ENCODE measurements at places on chromosomes 12 and 14.

GRCh38 chr12:1279050-1279449, 288.0 kb downstream of the ERC1 start:
- DNase-seq, result no peak

- DNase-seq, result no peak
These were observed 1.2 kb upstream of the LRP1-AS start for GRCh38 chr12:57148469-57149244.

- DNase-seq, result no peak
These were observed 12.4 kb upstream of the ARF6 start for GRCh38 chr14:49880267-49881064.

DNA sequence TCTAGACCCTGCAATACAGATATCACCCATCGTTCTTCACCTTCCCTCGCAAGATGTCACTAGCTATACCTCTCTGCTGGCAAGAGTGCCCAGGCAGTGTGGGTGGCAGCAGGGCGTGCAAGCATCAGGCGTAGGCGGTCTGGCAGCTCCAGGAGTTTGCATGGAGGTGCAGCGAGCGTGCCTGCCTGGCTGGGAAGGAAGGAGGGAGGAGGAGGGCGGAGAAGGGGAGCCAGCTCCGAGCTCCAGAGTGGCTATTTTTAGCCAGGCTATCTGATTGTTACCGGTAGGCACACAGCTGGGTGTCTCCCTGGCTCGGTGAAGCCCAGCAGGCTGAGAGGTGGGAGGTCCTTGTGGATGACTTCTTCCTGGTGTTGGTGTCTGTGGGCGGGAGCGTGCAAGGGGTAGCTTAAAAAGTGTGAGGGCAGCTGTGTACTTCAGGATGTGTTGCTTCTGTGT, 6.2 kb downstream of the FOXJ2 start:
- peak; percentile 73 for DNase-seq

DNA sequence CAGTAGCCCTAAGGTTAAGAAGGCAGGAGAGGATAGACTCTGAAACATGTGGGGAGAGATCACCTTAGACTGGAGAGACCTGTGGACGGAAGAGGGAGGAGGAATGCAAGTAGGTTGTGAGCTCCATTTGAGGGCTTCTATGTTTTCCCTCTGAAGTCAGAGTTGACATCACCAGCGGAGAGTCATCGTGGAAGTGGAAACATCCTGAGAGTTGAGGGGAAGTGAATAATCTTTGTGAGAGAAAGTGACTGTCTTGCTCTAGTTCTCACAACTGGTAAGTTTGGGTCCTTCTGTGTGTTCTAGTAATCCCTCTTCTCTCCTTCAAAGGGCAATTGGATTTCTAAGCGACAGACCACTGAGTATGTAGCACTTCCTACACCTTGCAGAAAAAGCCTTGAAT, 103.6 kb upstream of the CCND2 start:
- DNase-seq, result no peak

GRCh38 chr14:57319636-57320192, 50.9 kb downstream of the AP5M1 start:
- no peak for DNase-seq

DNA sequence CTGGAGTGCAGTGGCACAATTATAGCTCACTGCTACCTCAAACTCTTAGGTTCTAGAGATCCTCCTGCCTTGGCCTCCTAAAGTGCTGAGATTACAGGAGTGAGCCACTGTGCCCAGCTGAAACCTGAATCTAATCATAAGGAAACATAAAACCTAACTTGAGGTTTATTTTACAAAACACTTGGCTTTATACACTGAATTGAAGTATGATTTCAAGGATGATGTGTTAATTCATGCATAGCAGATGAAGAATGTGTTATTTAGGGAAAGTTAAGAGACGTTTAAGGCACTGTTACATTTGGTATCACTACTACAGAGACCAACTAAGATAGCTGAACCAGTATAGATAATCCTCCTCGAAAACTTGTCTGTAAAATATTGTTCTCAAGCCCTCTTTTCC, 6.4 kb downstream of the DICER1 start:
- no peak for DNase-seq

- no peak for DNase-seq
These were observed 62.2 kb downstream of the BMP4 start for GRCh38 chr14:53894456-53894855.

- no peak for DNase-seq
These were observed 146.5 kb downstream of the SAMD4A start for GRCh38 chr14:54713379-54713778.

DNA sequence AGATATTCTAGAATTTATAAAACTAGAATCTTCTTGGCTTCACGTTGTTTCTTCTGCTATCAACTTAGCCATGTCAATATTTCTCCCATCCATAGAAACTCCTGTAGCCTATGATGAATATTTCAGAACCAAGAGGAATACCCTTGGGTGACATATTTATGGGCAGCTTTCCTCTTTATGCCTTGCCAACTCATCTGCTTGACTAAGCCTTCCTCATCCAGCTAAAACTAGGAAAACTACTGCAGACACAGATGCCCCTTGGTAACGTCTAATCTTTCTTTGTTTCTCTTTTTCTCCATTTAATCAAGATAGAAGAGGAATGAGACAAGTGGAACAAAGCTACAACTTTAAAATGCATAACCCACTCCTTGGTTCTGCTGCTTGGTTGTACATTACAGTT, 6.3 kb downstream of the GOLT1B start:
- no peak for DNase-seq

- no peak for DNase-seq
These were observed 60.9 kb downstream of the MAP3K9 start for GRCh38 chr14:70748422-70748821.

DNA sequence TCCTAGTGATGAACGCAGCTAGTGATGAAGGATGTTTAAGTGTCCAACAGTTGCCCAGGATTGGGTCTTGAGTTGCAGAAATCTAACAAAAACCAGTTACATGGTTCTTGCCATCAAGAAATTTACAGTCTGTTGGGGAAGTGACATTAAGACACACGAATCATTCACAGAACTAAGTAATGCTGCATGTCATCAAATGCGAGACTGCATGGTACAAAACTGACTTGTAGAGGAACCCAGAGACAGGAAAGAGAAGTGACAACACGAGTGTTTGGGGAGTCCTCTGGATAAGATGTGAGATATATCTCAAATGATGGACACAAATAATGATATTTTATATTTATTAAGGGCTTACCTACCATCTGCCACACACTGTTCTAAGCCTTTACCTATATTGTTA, 6.1 kb upstream of the SYNE3 start:
- DNase-seq, result no peak

DNA sequence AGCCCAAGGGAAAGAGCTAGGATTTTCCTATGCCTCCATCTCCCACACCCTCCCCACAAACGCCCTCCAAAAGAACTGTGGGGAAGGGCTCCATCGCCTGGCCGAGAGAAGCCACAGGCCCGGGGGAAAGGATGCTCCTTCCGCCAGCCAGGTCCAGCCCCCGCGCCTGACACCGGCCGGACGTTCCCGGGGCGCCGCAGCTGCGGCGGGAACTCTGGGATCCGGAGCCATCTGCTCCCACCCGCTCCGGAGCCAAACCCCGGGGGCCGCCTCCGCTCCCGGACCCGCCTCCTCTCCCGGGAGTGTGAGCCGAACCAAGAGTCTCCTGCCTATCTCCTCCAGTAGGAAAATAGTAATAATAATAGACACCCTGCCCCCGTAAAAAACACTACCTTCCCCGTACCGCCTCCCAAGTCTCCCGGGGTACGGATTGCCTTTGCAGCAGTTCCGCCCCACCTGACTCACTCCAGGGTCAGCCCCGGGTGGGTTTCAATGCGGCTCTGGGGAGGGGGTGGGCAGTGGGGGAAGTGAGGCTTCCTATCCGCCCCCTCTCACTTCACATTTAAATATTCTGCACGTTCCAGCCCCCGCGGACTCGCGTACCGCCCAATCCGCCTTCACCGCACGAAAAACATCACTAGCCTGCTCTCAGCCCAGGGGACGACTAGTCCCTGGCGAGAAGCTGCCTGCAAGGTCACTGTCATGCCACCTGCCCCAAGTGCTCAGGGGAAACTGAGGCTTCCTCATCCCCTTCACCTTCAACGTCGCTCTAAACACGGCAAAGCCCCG, 2.4 kb downstream of the AGAP2 start:
- DNase-seq, result no peak

- DNase-seq, result no peak
These were observed 59.3 kb downstream of the DNAI7 start for GRCh38 chr12:25135531-25136154.

GRCh38 chr12:28908646-28909045, 240.4 kb upstream of the FAR2 start:
- DNase-seq, result no peak

DNA sequence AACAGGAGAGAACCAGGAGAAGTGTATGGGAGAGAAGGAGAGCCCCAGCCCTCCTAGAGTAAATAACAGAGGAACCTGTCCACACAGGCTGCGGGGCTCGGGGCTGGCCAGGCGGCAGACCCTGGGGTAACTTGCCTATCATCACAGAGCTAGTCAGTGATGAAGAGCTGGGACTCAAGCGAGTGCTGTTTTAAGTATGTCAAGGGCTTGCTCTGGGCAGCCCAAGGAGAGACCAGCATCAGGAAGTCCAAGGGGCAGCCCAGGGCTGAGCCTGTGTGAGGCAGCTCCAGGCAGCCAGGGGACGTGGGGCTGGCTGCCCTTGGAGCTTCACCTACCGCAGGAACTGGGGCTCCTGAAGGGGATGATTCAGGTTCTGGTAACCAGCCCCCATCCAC, 10.0 kb downstream of the VWF start:
- DNase-seq, result no peak

GRCh38 chr12:627285-627684, 36.0 kb downstream of the NINJ2 start:
- no peak for DNase-seq

DNA sequence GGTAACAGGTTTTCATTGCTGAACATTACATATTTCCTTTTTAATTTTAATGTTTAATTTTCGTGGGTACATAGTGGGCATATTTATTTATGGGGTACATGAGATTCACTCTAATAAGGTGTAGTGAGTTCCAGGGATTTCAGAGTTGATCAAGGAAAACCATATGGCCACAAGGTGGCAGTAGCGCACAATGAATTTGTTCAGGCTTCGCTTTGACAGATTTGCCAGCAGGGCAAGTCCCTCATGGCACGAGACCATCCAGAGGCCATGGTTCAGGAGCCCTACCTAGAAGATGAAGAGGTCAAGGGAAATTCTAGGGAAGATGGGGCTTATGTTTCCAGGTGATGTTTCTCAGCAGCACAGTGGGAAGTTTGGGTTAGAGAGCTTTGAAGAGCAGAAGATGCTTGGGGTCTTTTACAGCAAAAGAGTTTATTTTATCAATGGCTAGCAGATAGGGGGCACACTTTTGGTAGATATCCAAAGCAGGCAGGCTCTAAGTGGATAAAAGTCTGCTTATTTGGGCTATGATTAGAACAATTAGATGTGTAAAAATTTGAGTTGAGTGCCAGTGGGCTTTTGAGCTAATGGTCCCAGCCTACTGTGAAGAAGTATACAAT, 1004.4 kb downstream of the AACS start:
- peak; percentile 71 for DNase-seq

DNA sequence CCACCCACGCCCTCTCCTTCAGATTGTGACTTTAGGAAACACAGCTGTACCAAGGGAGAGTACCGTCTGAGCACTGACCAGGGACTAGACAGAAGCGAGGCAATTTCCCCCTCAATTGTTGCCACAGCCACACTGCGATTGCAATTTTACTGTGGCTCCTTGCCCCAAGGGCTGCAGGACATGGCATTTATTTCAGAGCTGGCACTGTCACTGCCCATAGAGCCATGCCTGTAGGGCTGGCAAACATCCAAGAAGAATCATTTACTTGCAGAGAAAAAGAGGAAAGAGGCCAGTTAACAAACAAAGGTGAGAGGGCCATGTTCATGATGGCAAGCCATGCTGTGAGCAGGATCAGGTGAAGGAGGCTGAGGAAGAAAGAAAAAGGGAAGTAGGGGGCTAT, 129.6 kb downstream of the EMP1 start:
- no peak for DNase-seq

DNA sequence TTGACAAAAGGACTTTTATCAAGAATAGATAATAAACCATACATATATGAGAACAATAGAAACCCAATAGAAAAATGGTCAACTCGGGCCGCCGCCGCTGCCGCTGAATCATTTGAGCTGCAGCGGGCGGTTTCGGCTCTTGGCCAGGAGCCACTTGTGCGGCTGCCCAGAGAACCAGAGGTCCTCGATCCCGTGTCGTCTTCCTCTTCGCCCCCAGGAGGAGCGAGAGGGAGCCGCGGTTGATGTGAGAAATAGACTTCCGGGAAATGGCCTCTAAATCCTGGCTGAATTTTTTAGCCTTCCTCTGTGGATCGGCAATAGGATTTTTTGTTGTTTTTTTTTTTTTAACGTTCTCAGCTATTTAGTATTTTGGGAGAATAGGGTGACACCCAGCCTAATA, 44.8 kb downstream of the CPSF6 start:
- peak; percentile 72 for DNase-seq

- no peak for DNase-seq
These were observed 16.3 kb upstream of the RNF34 start for GRCh38 chr12:121383601-121384021.

GRCh38 chr12:67269633-67270573, 745 bp downstream of the CAND1 start:
- DNase-seq, result peak; percentile 84

DNA sequence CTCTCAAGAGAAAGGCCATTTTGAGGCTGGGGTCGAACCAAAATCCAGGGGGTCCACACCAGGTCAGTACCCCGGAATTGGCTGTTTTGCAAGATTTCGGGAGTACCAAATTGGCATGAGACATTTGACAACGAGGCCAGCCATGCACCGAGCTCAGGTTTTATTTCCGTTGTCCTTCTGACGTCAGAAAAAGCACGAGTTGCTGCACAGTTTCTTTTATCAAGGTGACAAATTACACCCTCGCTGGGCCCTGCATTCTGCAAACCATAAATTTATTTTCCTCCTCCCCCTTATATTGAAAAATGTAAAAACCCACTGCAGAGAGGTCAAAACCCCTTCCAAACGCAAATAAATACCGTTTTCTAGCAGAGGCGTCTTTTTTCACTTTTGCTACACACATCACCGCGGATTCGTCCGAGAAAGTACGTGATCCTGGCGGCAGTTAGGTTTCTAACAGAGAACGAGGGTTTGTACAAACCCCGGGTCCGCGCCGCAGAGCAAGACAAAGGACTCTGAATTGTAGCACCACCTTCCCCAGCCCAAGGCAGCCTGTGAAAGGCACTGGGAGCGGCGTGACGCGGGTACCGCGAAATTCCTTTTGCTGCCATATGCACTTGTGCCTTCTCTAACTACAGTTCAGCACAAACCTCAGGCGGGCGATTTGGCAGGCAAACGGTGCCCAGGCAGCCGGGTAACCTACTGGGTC, 1.8 kb downstream of the SLC38A1 start:
- DNase-seq, result peak; percentile 87

- DNase-seq, result no peak
These were observed 28.3 kb downstream of the C12orf75 start for GRCh38 chr12:105358789-105359188.
